Activated naive CD4-positive, alpha-beta T cell treated with anti-CD3 and anti-CD28 coated beads for 36 hours (primary cell): ENCODE measurements at places on chromosomes 7 and 10. TPM values are rescaled to one million over a fixed set of nuclear protein-coding genes. Genes with fewer than 3 reads are reported as not detected.

UBTD1 gene
- 1.3 TPM for total RNA-seq

LIPA gene
- total RNA-seq: 17.2 TPM

AP4M1 gene
- total RNA-seq: 12.6 TPM

SYNPO2L gene
- not detected for total RNA-seq

OR9A2 gene
- total RNA-seq: not detected

C7orf33 gene
- not detected for total RNA-seq

INSYN2A gene
- total RNA-seq: not detected

STARD3NL gene
- total RNA-seq: 25.7 TPM

ATP6V0A4 gene
- not detected for total RNA-seq

CYP2C19 gene
- total RNA-seq: 0.12 TPM

ETV1 gene
- total RNA-seq: not detected

ZNF800 gene
- 18.2 TPM for total RNA-seq

MYL10 gene
- not detected for total RNA-seq

GPR15LG gene
- not detected for total RNA-seq

BEND7 gene
- total RNA-seq: not detected

DLX5 gene
- total RNA-seq: not detected

TCF7L2 gene
- total RNA-seq: 2.1 TPM

TACC2 gene
- total RNA-seq: not detected

DENND2A gene
- total RNA-seq: not detected

CCDC7 gene
- total RNA-seq: 6.8 TPM

SFRP4 gene
- not detected for total RNA-seq
